ENCODE measurements at places on chromosomes 7 and 10.

- H3K27me3 ChIP-seq: no peaks in the 10 kb centered on the region
- H3K27ac ChIP-seq: no peak overlapping the region
- H3K36me3 ChIP-seq: no peaks in the 10 kb centered on the region
- no peak overlapping the region for H3K4me3 ChIP-seq
- no peaks in the 10 kb centered on the region for H3K4me1 ChIP-seq
Observed at GRCh38 chr7:91302794-91303193, 38.6 kb downstream of the FZD1 start.

DNA sequence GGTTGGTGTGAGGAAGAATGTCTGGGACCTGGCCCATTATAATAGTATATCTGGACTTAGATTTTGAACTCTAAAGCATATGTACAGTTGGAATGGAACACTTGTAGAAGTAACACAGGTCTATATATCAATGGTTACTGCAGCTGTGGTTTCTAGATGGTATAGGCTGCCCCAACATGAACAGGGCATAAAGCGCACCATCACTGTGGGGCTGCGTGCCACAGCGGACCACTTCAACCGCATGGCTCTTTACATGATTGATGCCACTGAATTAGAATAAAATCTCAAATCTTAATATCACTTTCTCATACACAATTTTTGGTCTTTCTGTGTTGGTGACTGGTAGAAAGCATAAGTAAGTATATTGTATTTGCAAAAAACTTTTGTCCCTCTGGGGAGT, 59.5 kb downstream of the KLRG2 start:
- no peaks in the 10 kb centered on the region for H3K4me1 ChIP-seq
- H3K27me3 ChIP-seq: no peaks in the 10 kb centered on the region
- H3K4me3 ChIP-seq: no peak overlapping the region
- H3K27ac ChIP-seq: no peak overlapping the region
- no peak for DNase-seq
- peaks cover 19% of the 10 kb centered on the region for H3K36me3 ChIP-seq

DNA sequence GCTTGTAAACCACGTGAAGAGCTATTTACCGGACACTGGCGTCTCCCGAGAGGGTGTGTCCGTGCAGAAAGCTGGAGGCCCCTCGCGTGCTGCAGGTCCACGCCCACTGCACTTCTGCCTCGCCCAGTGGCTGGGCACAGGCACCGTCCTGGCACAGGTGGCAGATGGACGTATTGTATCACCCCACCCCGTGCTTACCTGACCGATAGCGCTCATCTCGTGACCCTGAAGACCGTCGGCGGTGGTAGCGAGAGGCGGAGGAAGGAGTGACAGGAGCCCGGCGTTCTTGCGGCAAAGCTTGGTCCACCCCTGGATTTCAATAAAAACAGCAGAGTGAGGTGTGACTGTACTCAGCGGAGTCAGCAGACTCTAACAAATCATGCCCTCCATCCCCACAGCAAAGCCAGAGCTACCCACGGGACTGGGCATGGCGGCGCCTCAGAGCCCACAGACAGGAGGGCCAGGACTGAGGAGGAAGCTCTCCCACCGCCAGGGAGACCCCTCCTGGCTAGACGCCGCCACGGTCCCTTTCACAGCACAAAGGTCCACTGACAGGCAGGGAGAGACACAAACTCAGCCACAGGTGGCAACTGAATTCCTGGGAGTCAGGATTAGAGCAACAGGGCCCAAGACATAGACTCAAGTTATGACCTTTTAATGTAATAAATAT, 217.1 kb downstream of the DIP2C start:
- H3K27ac ChIP-seq: no peak overlapping the region
- peaks cover 29% of the 10 kb centered on the region for H3K36me3 ChIP-seq
- peaks cover 15% of the 10 kb centered on the region for H3K4me1 ChIP-seq
- H3K4me3 ChIP-seq: no peak overlapping the region

DNA sequence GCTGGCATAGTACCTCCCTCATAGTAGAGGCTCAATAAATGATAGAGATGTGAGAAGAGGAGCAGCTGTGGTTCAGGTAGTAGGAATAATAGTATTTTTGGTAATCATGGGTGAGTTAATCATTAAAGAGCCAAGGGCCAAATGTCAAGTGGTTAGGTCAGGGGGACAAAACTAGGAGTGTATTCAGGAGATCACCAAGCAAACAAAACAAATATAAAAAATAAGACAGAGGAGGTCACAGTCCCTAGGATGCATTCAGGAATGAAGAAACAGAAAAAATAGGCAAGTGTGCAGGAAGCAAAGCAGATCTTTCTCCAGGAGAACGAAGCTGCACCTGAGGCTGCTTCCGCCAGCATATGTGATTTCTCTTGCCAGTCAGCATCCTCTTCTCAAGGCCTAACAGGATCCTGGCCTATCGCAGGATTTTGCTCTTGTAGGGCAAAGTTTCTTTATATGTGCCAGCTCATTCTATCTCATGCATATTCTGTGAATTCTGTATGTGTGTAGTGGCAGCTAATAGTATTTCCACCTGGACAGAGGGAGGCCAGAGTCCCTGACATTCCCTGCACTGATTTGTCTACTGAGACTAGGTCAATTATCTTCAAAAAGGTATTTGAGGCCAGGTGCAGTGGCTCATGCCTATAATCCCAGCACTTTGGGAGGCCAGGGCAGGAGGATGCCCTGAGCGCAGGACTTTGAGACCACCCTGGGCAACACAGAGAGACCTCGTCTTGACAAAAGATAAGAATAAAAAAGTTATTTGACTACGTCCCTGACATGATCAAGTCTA, 82.7 kb downstream of the AKR1D1 start:
- H3K4me3 ChIP-seq: no peak overlapping the region
- H3K4me1 ChIP-seq: no peaks in the 10 kb centered on the region
- peaks cover 4% of the 10 kb centered on the region for H3K36me3 ChIP-seq
- H3K27ac ChIP-seq: no peak overlapping the region
- DNase-seq: no peak
- H3K27me3 ChIP-seq: no peaks in the 10 kb centered on the region
